ENCODE measurements at places on chromosomes 3 and 15.

DNA sequence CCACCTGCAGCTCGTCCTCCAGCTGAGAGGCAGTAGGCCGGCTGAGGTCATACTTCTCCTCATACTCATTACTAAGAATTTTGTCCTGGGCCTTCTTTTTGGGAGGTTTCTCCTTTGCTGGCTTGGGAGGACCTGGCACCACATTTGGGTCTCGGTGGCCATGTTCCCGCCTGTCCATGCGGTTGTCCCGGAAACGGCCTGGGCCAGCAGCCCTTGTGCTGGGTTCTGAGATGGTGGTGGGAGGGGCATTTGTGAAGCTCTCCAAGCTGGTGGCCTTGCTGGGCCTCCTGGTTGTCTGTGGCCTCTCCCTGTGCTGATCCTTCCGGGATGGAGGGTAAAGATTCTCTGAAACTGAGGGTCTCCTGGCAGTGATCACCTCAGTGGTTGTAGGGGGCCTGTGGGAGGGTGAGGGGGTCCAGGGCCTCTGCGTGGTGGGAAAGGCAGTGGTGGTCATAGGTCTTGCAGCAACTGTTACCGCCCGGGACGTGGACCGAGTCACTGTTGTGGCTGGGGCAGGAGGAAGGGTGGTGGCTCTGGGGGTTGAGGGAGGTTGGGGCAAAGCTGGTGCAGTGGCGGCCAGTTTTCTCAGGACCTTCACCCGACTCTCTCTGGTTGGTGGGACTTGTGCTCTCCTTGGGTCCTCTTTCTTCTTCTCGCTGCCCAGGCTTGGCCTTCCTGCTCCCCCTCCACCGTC is 2.5 kb downstream of the CCDC80 start:
- peak; percentile 51 for DNase-seq

- no peak for DNase-seq
Measured at GRCh38 chr3:53082736-53083135, 36.9 kb upstream of the SFMBT1 start.

- no peak for DNase-seq
Measured at GRCh38 chr3:41088882-41089281, 110.4 kb upstream of the CTNNB1 start.

- DNase-seq: no peak
Measured at GRCh38 chr3:194321693-194322640, 29.2 kb downstream of the CPN2 start.

DNA sequence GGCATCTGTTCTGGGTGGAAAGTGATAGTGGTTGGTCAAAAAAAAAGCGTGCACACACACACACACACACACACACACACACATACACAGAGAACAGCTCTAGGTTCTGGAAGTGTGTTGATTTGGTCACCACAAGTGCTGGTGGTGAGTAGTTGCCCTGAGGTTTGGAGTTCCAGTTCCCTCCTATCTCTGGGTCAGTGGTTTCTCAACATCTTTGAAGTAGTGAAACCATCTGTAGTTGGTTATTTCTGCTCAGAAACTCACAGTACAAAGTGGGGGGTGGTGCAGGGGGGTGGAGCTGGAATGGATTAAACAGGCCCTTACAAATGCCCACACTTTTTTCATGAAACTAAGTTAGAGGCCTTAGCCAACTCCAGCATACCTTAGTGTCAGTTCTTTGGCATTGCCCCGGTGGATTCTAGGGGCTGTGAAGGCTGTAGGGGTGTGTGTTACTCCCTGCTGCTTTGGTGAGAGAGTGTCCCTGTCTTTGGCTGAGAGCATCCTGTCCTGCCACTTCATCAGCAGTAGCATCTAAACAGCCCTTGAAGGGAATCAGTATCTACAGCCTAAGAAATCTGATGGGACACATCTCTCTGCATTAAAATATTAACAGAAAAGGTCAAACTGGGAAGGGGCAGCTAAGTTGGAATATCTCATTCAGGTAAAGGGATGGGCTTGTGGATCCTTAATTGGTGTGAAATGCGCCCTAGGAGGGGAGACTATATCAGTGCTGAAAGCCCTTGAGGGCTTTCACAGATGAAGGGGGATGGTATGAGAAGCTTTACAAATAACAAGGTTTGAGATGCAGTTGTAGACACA is 20.6 kb downstream of the SMAD3 start:
- DNase-seq: no peak

DNA sequence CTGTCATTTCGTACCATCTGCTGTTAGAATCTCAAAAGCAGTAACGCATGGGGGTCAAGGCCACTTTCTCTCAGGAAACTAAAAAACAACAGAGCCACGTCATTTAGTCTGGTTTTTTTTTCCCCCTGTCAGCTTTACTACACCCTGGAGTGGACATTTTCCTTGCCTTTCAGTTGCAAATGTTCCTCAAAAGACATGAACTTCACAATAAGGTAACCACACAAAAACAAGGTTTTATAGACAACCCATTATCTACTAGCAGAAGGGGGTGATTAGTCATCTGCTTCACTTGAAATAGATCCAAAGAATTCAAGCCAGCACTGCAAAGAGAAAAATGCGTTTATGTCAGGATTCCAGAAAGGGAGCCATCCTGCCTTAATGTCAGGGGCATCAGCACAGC is 171.8 kb upstream of the CDIN1 start:
- DNase-seq: no peak

GRCh38 chr3:18888370-18888769 is 259.9 kb upstream of the KCNH8 start:
- no peak for DNase-seq

GRCh38 chr15:62135532-62136134 is 29.5 kb downstream of the C2CD4B start:
- DNase-seq: no peak

DNA sequence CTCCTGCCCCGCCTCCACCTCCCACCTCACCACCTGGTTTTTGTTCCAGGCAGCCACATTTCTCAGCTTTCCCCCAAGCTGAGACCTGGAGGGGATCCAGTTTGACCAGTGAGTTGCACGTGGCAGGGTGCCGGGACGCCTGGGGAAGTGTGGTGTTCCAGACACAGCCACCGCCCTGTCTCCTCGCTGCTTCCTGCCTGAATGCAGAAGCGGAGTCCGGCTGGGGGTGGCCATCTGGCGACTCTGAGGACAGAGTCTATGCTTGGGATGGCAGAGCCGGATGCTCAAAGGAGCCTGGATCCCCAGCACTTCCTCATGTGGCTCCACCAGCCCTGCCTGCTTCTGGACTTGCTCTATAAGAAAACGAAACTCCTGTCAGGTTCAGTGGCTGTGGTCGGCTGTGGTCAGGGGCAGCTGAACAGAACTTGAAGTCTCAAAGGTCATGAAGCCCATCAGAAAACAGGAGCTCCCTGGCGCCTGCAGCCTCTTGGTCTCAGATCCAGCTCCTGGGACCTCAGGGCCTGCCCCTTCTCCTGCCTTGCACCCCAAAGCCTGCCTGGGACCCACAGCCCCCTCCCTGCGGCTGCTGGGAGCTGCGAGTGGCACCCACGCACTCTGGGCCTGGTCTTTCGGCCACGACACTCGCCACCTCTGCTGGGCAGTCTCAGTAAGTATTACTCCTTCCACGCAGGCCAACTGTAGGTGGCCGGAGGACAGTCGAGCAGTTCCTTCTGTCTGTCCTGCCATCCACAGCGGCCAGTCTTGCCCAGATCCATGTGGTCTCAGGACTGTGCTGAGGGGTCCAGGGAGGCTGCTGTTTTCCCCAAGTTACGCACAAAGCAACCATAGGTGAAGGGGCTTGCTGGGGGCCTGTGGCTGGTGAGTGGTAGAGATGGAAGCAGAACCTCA is 112.8 kb upstream of the MEF2A start:
- DNase-seq: no peak

- DNase-seq: no peak
Measured at GRCh38 chr15:74384881-74385643, 17.6 kb upstream of the CYP11A1 start.

DNA sequence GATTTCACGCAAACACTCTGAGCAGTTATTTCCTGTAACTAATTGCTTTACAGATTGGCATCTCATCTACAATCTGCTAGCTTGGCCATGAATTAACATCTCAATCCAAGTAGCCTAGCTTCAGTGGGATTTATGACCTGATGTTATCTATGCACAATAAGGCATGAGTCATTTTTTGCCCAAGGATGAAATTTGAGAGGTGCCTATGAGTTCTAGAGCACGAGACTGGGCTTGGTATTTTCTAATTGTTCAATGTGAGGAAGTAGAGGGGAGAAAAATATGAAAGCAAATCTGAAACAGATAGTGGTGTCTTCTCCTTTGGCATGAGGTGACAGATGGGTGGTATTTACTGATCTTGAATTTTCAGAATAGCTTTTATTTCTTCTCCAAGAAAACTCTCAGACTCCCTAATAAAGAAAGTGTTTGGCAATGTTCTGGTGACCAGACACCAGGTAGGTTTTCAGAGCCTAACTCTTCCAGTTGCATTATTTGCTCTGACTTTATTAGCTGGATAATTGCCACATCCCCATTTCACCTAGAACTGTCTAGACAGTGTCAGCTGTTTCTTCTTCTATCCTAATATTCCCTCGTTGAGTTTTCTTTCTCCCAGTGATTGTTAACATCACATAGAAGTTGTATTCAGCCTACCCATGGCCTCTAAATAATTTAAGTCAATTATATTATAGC is 301.0 kb upstream of the UMPS start:
- no peak for DNase-seq

- DNase-seq: no peak
Measured at GRCh38 chr3:27252646-27253045, 116.5 kb downstream of the NEK10 start.

DNA sequence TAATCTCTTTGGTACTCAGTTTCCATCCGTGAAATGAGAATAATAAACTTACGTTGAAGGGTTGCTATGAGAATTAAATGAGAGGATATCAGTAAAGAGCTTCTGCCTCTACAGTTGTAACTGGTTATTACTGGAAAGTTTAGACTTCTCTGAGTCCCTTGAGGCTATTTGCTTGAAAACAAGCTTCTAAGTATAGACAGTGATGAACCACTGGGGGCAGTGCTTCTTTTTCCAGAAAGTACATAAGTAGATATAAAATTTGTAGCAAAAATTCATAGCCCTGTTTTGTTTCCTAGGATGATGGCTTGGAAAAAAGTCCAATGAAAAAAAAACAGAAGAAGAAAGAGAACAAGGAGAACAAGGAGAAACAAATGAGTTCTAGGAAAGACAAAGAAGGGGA is 87.1 kb downstream of the RGMA start:
- no peak for DNase-seq

DNA sequence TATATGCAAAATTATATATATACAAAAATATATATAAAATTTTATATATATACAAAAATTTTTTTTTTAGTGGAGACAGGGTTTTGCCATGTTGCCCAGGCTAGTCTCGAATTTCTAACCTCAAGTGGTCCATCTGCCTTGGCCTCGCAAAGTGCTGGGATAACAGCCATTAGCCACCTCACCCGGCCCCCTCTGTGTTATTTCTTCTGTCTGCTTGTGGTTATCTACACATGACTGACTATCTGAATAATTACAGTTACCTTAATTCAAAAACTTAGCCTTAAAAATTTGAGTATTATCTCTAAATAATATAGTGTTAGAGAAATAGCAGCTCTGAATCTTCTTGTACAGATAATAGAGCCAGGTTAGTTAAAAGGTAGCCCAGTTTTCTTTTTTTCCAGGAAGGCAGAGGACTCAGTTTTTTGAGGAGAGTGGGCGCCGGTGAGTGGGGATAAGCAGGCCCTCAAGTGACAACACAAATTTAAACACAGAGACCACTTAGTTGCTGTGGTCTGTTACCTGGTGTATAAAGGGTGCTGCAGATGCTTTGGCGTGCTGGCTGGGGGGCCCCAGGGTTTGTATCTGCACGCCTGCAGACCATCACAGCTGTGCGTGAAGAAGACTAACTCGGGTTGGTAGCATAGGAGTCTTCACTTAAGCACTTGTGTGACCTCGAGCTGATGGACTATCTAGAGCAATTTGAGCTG is 83.7 kb downstream of the TRAK1 start:
- DNase-seq: no peak

- DNase-seq: no peak
Measured at GRCh38 chr15:100309109-100310040, 32.4 kb downstream of the ADAMTS17 start.

- DNase-seq: no peak
Measured at GRCh38 chr3:52827866-52828376, 2.6 kb downstream of the ITIH4 start.

GRCh38 chr3:55341502-55342031 is 145.5 kb downstream of the WNT5A start:
- no peak for DNase-seq

- DNase-seq: no peak
Measured at GRCh38 chr3:158631981-158632380, 12.3 kb upstream of the GFM1 start.

DNA sequence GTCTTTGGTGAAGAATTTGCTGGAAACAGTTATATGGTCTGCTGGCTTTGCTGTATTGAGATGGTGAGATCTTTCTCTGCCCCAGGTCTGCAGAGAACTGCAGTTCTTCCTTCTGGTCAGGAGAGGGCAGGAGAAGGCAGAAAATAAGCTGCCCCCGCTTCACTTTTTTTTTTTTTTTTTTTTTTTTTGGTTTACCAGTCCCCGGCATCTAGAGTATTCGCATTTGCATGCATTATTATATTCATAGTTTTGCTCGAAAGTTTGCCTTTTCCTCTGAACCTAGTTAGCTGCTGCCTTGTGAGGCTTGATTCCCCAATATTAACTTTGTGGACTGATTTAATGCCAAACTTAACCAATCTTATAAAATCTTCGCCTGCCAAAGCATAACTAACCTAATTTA is 10.6 kb upstream of the PARL start:
- DNase-seq: peak; percentile 3

- no peak for DNase-seq
Measured at GRCh38 chr3:22836131-22836530, 367.0 kb upstream of the UBE2E2 start.

GRCh38 chr3:87082796-87083440 is 92.0 kb upstream of the VGLL3 start:
- no peak for DNase-seq

DNA sequence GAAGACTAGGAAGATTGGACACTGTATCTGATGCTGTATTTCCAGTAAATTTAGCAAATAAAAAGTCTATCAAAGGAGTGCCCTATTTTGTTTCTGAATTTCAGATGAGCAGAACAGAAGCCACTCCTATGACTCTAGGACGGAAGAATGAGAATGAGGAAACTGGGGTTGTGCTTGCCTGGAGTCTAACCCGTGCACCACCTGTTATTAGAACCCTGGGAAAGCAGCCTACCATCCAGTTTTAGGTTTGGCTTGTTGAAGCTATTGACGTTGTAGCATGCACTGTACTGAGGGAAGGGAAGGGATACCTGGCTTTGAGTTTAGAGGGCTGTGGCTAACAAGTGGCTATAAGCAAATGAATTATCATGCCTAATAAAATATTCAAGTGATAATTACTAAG is 318.5 kb downstream of the SLC9A9 start:
- no peak for DNase-seq

- no peak for DNase-seq
Measured at GRCh38 chr15:79265987-79266579, 16.4 kb upstream of the ANKRD34C start.

DNA sequence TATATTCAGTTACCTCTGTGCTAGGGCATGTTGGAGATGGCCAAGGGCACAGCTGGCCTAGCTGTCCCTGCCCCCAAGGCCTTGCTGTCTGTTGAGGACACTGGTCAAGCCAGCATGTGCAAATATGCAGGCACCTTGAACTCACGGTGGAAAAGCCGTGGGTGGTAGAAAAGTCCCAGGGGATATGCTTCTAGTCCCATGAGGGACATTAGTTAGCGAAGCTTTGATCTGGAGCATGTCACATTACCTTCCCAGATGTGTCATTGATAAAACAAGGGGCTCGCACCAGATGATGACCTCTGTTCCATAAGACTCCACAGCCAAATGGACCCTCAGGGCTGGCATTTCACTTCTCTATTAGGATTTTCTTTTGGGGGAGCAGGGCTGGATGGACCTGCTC is 14.2 kb upstream of the TMEM158 start:
- DNase-seq: no peak

- no peak for DNase-seq
Measured at GRCh38 chr3:99884484-99884883, 66.8 kb downstream of the CMSS1 start.

- DNase-seq: no peak
Measured at GRCh38 chr15:25347707-25348106, 91.1 kb downstream of the UBE3A start.
